ENCODE measurements at places on chromosomes 1 and 21.

DNA sequence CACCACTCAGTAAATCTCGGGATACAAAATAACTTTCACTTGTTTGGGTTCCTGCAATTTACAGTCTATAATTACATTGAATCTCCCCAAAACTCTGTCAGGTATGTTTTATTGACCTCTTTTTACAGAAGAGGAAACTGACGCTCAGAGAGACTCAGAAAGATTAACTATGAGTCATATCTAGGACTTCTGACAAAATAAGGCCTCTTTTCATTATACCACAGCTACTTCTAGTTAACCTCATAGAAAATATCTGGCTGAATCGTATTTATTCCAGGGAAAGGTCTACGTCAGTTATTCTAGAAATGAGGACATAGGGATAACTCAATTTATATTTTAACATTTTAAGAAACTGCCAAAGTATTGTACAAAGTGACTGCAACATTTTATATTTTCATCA is 211.1 kb upstream of the FAM78B start:
- no peak for DNase-seq

- no peak for DNase-seq
Observed at GRCh38 chr21:31366825-31367224, 22.8 kb upstream of the TIAM1 start.

GRCh38 chr1:76961181-76961819 is 94.0 kb downstream of the ST6GALNAC5 start:
- no peak for DNase-seq

DNA sequence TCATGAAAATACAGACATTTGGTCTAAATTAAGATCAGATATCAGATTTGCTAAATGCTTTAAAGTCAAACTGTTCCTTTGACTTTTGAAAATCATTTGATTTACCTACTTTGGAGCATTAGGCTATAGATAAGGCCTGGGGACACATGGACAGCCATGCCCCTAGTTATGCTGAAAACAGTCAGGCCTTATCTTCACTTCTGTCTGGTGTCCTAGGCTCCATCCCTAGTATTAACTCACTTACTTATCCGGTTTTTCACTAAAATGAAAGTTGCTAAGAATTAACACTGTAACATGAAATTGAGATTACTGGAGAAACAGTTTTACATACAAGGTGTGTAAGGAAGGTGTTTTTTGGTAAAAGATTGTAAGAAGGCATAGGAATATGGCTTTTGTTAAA is 4.5 kb upstream of the CATSPERE start:
- DNase-seq: no peak

DNA sequence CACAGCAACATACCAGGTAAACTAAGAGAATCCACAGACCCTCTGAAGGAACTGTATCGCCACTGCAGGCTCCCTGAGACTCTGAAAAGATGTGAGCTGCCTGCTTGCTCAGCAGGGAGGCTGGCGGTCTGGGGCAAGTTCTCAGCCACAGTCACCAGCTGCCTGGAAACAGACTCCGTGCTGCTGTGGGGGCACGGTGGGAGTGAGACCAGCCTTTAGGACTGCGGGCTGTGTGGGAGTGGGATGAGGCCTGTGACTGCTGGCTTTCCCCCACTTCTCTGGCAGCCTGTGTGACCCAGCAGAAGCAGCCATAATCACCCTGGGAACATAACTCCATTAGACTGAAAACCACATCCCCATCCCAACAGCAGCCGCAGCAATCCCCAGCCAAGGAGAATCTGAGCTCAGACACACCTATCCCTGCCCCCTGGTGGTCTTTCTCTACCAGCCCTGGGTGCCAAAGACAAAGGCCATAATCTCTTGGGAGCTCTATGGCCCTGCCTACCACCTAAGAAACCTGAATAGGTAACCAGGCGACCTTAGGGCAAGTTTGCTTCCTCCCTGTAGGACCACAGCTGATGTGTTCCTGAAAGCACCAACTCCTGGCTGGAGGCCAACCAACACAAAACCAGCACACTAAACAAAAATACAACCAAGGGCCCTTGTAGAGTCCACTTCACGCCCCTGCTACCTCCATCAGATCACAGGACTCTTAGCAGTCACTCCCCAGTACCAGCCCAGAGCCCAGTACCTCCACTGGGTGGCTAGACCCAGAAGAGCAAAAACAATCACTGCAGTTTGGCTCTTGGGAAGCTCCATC is 151.5 kb downstream of the SMYD3 start:
- DNase-seq: no peak

DNA sequence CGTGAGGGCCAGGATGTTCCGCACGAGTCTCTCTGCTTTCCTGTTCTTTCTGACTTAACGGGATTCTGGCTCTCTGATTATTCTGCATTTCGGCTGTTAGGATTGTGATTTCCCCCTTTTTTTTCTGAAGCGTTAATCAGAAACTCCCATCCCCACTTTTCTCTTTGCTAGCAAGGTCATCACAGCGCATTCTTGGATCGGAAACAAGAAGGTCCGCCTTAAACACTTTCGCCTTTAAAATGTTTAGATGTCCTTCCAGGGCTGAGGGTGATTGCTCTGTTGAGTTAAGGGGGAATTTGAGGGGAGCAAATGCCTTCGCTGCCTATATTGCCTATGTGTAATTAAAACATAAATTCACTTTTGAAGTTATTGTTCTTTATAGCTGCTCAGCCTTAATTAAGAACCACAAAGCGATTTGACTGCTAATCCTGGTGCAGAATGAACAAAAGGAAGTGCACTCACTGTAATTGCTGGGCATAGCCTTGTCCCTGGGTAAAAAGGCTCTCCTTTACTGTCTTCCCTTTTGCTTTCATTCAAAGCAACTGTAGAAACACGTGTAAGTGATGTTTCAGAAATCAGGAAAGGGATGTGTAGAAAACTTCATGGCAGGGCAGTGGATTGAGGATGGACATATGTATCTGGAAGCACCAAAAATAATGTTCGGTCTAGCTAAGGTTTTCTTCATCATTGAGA is 1.2 kb downstream of the LAMC1 start:
- DNase-seq: no peak

DNA sequence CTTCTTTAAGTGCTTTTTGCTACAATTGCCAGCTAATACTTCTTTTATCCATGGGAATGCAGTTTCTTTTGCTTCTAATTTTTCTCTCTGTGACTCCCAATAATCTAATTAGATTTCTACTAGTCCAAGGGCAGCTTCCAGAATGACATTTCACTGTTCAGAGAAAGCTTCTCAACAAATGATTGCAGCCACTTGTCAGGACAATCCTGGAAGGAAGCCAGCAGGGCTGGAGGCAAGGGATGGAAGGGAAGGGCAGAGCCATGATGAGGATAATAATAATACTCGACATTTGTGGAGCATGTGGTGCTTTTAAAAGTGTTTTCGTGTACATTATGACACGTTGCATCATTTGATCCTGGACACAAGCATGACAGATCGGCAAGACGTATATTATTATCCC is 19.4 kb downstream of the F11R start:
- DNase-seq: no peak

DNA sequence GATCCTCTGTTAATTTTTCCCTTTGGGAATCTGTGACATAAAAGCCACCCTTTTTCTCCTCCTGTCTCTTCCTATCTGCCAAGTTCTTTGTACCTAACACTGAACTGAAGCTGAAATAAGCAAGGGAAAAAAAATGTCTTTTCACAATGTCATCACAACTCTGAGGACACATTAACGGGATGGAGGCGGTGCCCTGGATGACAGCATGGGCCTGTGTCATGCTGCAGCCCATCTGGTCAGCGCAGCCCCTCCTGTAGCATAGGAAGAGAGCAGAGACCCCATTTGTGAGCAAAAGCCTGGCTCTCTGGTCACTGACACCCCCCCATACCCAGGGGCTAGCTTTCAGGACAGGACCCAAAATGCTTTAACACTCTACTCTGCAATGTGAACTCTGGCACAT is 22.5 kb downstream of the SYT2 start:
- DNase-seq: no peak

DNA sequence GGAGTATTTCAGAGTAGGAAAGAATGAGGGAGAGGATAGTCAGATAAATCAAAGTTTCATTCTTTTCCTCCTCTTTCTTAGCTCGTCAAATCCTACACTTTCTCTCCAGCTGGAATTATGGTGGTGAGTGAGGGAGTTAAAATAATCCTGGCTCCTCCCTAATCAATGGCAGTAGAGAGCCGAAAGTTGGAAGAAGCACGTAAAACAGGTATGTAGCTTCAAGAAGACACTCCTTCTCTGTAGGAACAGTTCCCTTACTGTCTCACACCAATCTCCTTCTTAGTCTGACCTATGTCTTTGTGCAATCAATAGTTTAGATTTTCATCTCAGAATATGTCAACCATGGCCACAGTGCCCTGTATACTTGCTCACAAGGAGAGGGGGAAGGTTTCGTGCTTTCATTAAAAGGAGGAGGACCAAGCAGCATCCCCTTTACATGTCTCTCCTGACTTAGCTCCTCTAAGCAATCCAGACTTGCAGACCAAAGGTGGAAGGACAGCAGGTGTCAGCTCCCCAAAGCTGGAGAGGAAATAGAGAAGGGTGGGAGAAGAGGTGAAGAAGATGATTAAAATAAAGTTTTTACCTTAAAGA is 878 bp downstream of the MINDY1 start:
- DNase-seq: no peak

DNA sequence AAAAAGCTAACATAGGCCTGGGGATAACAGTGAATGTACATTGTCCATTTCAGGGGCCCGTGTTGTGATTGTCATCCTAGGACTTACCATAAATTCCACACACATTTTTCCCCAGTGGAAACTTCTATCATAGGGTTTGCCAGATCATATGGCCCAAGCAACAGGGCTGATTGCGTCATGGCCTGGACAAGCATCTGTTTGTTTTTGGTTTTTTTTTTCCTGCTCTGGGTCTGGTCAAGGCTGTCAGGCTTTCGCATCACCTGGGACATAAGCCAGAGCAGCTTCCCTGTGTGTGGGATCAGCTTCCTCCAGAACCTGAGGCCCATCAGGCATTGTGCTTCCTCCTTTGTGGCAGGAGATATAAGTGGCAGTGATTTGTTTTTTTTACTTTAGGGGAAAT is 598.5 kb upstream of the USP24 start:
- DNase-seq: no peak

DNA sequence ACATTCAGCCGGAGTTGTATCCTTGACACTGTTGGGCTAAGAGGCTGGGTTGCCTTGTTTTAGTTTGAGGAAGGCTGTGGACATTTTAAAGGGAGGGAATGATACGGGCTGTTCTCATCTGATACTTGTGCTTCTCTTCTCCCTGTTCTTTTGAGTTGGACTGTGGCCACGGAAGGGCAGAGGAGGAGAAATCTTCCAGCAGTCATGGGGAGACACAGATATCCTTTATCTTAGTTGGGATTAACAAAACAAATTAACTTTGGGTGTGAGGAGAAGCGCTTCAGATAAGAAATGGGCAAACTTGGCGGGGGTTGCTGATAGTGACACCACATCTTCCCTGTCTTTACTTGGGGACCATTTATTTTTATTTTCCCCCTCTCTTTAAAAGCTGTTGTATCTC is 138.8 kb downstream of the ROR1 start:
- DNase-seq: no peak

DNA sequence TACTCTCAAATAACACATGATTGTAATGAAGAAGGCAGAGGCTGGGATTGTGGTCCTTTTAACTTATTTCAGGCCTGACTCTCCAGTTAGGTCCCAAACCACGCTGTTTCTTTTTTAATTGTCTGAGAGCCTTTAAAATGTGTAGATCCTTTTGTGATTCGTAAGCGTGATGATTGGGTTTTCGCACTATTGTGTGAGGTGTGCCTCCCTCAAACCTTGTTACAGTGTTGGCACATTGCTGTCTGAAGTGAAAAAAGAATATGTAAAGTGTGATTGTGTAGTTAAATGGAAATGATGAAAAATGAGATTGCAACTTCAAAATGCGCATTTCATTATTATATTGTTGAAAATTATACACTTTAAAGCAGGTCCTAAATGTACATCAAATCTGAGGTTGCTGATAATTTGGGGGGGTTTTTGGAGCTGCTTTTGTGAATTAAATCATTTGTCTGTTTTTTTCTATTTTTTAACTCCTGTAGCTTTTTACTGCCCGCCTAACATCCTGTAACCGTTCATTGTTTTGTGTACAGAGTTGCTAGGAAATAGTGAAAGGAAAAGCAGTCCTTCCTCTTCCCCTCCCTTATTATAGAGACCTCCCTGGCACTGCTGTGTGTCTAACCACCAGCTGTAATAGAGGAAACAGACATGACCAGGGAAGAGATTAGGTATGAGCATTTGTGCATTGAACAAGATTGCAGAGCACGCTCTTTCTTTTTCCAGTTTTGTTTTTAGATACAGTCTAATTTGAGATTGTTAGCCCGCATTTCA is 43.3 kb downstream of the IARS2 start:
- DNase-seq: no peak

DNA sequence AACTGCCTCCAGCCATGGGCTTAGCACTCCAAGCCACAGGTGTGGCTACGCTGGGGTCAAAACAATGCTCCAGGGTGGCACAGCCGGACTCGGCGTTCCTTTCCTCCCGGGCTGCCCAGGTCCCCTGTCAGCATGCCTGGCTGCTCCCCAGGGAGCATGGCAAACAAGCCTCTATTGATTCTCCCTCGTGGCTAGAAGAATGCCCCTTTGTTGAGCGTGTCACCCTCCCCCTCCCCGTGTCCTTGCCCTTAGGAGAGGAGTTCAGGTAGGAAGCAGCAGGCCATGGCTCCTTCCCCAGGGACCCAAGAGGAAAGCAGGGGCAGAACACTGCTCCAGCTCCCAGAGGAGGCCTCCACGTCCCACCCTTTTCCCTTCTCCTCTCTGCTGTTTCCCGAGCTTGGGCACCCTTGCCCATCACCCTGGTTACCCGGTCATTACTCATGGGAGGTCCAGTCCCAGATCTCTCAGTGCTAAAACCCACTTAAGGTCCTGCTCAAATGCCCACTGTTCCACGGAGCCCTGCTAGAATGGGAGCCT is 57.4 kb upstream of the CITED4 start:
- no peak for DNase-seq

DNA sequence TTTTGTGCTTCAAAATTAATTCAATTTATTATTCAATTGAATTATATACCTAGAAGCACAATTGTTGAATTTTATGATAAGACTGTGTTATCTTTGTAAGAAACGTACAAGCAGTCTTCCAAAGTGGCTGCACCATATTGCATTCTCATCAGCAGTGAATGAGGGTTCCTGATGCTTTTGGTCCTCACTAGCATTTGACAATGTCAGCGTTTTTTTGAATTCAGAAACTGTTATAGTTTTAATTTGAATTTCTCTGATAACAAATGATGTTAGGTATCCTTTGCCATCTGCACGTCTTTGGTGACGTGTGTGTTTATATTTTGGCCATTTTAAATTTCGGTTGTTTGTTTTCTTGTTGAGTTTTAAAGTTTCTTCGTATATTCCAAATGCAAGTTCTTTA is 553.0 kb upstream of the ZP4 start:
- no peak for DNase-seq

- DNase-seq: no peak
Observed at GRCh38 chr1:235806123-235806522, 60.6 kb downstream of the LYST start.

GRCh38 chr1:119838236-119838635 is 27.0 kb upstream of the REG4 start:
- DNase-seq: no peak

Measured in effector memory CD8-positive, alpha-beta T cell (primary cell).